Effector CD8-positive, alpha-beta T cell (primary cell): ENCODE measurements at places on chromosomes 4 and X.

GRCh38 chrX:24282381-24283126, 31.3 kb downstream of the SUPT20HL2 start:
- DNase-seq: no peak

DNA sequence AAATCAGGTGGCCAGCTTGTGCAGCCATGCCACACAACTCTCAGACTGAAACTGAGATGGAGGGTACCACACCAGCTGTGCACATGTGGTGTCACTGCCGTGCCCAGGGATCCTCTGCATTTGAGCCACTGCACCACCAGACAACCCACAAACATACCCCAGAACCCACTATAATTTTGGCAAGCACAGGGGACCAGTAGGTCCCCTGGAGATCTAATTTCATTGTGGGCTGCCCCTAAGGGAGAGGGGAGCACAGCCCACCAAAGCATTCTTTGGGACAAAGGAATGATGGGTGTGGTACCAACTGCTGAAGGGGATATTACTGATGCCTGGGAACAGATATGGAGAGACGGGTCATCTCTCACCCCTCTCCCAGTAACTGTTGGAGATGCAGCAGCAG, 140.9 kb downstream of the EFHC2 start:
- no peak for DNase-seq

DNA sequence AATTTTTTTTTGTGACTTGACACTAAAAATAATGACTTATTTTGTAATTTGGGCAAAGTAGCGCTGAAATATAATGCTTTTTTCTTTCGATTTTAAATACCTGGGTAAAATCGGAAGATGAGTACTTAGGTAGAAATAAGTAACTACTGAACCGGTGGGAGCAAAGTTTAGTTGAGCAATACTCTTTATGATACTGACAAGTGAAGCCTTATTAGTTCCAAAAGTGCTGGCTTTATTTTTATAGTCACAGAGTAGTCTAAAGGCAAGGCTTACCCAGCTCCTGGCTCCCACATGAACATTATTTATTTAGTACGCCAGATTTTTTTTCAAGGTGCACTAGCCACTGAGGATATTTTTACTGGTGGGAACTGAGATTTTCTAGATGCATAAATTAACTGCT, 14.4 kb upstream of the TRPC5OS start:
- DNase-seq: no peak

- no peak for DNase-seq
Observed at GRCh38 chr4:74794382-74795010, at the start of gene BTC. BTC (minus strand) TSS chr4:74794523; CDS start chr4:74794325, 198 bp downstream.

GRCh38 chr4:71006203-71006907, 12.9 kb downstream of the DCK start:
- no peak for DNase-seq
